HCT116 (cell line): ENCODE measurements at places on chromosomes 1 and 21.

- H3K4me3 ChIP-seq, result no peak overlapping the region
- H3K4me1 ChIP-seq, result peaks cover 52% of the 10 kb centered on the region
- DNase-seq, result no peak
- H3K36me3 ChIP-seq, result peaks cover 15% of the 10 kb centered on the region; the same call in 1 of the 2 replicates
- no peaks in the 10 kb centered on the region for H3K27me3 ChIP-seq
These were observed 25.4 kb downstream of the ECE1 start for GRCh38 chr1:21264898-21265297.

GRCh38 chr1:230308039-230308438 is 118.1 kb downstream of the PGBD5 start:
- no peak overlapping the region for H3K4me3 ChIP-seq
- peak; percentile 50 for DNase-seq
- no peak overlapping the region for H3K27ac ChIP-seq
- 0 out of 2 replicates have a peak, but pooled peaks cover 4% of the 10 kb centered on the region for H3K27me3 ChIP-seq
- no peaks in the 10 kb centered on the region for H3K36me3 ChIP-seq
- H3K4me1 ChIP-seq, result peaks cover 3% of the 10 kb centered on the region; the same call in 1 of the 2 replicates

- no peaks in the 10 kb centered on the region for H3K36me3 ChIP-seq
- H3K4me1 ChIP-seq, result peaks cover 16% of the 10 kb centered on the region
- DNase-seq, result no peak
- H3K27ac ChIP-seq, result no peak overlapping the region
- H3K27me3 ChIP-seq, result no peaks in the 10 kb centered on the region
- H3K4me3 ChIP-seq, result no peak overlapping the region
These were observed 1.4 kb upstream of the MIA3 start for GRCh38 chr1:222616525-222616924.

- DNase-seq, result no peak
- 0 out of 2 replicates have a peak, but pooled peaks cover 8% of the 10 kb centered on the region for H3K36me3 ChIP-seq
- H3K4me3 ChIP-seq, result no peak overlapping the region
- no peaks in the 10 kb centered on the region for H3K4me1 ChIP-seq
- H3K27me3 ChIP-seq, result no peaks in the 10 kb centered on the region
These were observed 76.7 kb upstream of the SCCPDH start for GRCh38 chr1:246647513-246647912.

DNA sequence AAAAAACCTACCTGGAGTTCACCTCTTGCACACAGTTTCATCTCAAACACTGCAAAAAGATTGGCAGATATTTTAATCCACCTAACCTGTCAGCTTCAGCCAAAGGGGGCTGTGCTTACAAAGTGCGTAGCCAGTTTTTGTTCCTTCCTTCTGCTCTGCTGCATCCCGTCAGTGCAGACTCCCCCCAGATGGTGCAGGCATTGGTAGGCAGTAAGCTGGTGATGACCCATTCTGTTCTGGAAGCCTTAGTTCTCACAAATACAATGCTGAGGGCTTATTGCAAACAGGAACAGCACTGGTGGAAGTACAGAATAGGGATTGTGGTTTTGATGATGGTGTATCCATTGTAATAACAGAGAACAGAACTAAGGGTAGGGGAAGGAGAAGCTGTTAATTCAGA is 239.5 kb downstream of the RYR2 start:
- no peak overlapping the region for H3K27ac ChIP-seq
- DNase-seq, result no peak
- no peak overlapping the region for H3K4me3 ChIP-seq
- no peaks in the 10 kb centered on the region for H3K4me1 ChIP-seq
- H3K36me3 ChIP-seq, result no peaks in the 10 kb centered on the region
- H3K27me3 ChIP-seq, result no peaks in the 10 kb centered on the region

- DNase-seq, result no peak
- no peak overlapping the region for H3K4me3 ChIP-seq
These were observed 22.0 kb downstream of the SLC44A5 start for GRCh38 chr1:75588779-75589475.

- no peaks in the 10 kb centered on the region for H3K36me3 ChIP-seq
- H3K4me1 ChIP-seq, result no peaks in the 10 kb centered on the region
- H3K27me3 ChIP-seq, result no peaks in the 10 kb centered on the region
- no peak overlapping the region for H3K27ac ChIP-seq
These were observed 8.7 kb downstream of the SMG7 start for GRCh38 chr1:183480971-183481441.

DNA sequence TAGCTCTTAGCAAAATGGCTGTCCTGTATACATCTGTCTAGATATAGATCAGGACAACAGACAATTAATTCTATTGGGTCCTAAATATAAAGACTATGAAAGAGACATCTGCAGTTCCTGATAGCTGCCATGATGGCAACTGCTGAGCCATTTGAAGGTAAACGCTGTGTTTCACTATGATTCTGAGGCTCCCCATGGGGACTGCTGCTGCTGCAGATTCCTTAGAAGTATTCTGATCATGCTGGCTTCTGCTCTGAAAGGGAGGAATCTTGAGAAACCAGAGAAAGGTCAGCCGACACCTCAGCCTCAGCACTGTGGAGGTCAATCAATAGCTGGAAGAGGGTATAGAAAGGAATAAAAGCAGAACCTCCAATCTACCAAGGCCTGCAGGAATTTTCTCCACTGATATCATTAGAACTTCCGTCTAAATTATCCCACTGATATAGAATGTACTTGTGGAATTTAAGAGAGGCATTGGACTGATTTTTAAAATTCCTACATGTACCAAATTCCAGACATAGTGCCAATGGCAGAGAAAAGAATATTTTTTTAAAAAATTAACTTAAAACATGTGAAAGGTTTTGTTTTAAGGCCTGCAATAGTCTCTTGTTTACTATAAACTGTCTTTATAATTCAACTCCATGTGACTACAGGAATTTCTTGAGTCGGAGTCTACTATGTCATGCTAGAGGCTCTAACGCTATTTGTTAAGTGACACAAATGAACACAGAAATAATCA is 53.2 kb downstream of the DDAH1 start:
- no peaks in the 10 kb centered on the region for H3K27me3 ChIP-seq
- no peaks in the 10 kb centered on the region for H3K36me3 ChIP-seq
- peaks cover 8% of the 10 kb centered on the region for H3K4me1 ChIP-seq
- no peak overlapping the region for H3K27ac ChIP-seq

- no peaks in the 10 kb centered on the region for H3K36me3 ChIP-seq
- no peak for DNase-seq
- no peak overlapping the region for H3K4me3 ChIP-seq
These were observed 25.2 kb upstream of the DUSP23 start for GRCh38 chr1:159755451-159756007.

DNA sequence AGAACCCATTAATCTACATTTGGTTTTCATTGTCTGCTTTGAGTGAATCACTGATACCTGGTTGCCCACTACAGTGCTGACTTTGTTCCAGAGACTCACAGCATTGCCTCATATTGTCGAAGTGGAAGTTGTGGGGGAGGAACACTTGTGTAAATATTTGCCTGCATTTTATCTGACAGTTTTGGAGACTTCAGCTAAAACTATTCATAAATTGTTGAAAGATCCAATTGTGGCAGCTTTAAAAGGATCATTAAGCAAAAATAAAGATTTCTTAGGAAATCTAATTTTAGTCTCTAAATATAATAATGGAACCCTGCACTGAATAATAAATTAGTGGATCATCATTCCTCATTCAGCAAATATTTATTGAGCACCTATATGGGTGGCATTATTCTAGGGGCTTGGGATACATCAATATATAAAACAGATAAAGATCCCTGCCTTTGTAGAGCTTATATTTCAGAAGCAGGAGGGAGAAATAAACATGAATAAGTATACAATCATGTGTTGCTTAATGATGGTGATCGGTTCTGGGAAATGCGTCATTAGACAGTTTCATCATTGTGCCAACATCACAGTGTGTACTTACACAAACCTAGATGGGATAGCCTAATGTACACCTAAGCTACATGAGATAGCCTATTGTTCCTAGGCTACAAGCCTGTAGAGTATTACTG is 73.5 kb downstream of the OSBPL9 start:
- H3K27me3 ChIP-seq, result no peaks in the 10 kb centered on the region
- DNase-seq, result no peak
- no peaks in the 10 kb centered on the region for H3K36me3 ChIP-seq

- no peak overlapping the region for H3K4me3 ChIP-seq
- no peak overlapping the region for H3K27ac ChIP-seq
- DNase-seq, result no peak
- peaks cover 15% of the 10 kb centered on the region for H3K4me1 ChIP-seq
- peaks cover 49% of the 10 kb centered on the region for H3K36me3 ChIP-seq
These were observed 23.9 kb upstream of the PTAFR start for GRCh38 chr1:28200234-28200873.

DNA sequence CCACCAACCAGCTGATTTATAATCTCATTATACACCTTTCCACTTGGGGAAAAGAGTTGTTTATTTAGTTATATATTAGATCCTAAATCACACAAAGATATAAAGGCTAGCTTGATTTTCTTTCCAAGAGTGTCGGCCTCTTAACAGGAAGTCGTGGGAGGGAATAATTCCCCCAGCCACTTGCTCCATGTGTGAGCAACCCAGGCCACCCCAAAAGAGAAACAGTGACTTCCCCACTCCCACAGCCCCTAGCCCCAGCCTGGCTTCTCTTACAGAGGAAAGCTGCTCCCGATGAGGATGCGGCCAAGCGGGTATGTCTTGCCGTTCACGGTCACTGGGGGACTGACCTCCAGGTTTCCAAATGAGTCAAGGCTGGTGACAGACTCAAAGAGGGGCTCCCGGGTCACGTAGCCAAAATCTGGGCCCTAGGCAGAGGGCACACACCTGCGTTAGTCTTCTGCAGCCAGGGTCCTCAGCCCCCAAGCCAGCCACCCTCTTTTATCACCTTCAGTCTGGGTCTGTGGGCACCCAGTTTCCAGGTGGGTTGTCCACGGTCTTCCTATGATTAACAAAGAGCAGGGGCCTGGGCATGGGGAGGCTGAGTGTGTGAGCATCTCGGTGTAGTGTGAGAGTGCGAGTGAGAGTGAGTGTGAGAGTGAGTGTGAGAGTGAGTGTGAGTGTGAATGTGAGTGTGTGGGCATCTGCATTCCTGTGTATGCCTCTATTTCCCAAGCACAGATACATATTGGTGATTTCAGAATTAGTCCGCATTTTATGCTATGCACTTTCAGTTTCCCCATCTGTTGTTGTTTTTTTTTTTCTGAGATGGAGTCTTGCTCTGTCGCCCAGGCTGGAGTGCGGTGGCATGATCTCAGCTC is 25.4 kb upstream of the SDHB start:
- no peaks in the 10 kb centered on the region for H3K4me1 ChIP-seq
- no peak for DNase-seq

DNA sequence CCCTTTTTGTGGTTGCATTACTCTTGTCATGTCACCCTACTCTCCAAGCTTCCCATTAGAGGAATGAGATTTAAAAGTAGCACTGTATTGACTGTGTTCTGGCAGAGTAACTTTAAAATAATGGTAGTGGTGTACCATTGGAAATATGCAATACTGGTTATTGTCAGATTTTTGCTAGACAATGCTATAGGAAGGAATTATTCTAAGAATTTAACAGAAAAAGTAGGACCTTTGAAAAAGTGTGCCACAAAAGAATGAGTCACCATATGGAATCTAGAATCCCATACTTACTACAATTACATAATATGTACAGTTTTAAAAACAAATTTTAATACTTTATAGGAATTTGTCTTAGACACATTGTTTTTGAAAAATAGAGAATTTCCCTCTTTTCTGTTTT is 13.8 kb downstream of the MIER1 start:
- no peaks in the 10 kb centered on the region for H3K27me3 ChIP-seq
- peaks cover 7% of the 10 kb centered on the region; the same call in 1 of the 2 replicates for H3K4me1 ChIP-seq
- no peak overlapping the region for H3K4me3 ChIP-seq
- DNase-seq, result no peak

GRCh38 chr1:45530632-45531135 is 9.0 kb upstream of the PRDX1 start:
- DNase-seq, result no peak
- H3K36me3 ChIP-seq, result no peaks in the 10 kb centered on the region
- H3K27ac ChIP-seq, result no peak overlapping the region
- H3K4me1 ChIP-seq, result no peaks in the 10 kb centered on the region

DNA sequence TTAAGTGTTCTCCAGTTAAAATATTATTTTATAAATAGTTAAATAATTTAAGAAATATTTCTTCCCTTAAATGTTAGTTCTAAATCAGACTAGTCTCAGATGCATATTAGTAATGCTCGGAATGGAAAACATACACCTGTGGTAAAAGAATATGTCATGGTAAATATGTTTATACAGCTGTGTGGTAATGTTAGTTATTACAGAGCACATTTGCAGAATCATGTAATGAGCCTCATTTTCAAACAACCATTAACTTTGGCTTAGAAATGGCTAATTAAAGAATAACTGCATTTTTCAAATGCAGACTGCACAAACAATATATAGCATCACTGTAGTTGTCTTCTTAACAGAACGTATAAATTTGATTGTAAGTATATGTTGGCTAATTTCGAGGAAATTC is 90.3 kb downstream of the DISP1 start:
- H3K4me1 ChIP-seq, result no peaks in the 10 kb centered on the region
- H3K27ac ChIP-seq, result no peak overlapping the region
- no peaks in the 10 kb centered on the region for H3K27me3 ChIP-seq
- H3K36me3 ChIP-seq, result no peaks in the 10 kb centered on the region

GRCh38 chr1:171754353-171754705 is 12.5 kb upstream of the VAMP4 start:
- H3K4me1 ChIP-seq, result no peaks in the 10 kb centered on the region
- H3K27me3 ChIP-seq, result no peaks in the 10 kb centered on the region
- DNase-seq, result no peak
- H3K36me3 ChIP-seq, result no peaks in the 10 kb centered on the region

- no peak overlapping the region for H3K27ac ChIP-seq
- DNase-seq, result no peak
- no peak overlapping the region for H3K4me3 ChIP-seq
- H3K27me3 ChIP-seq, result no peaks in the 10 kb centered on the region
- H3K36me3 ChIP-seq, result no peaks in the 10 kb centered on the region
These were observed 91.4 kb downstream of the OLFM3 start for GRCh38 chr1:101905283-101905835.

GRCh38 chr21:46425571-46425970 is 33.1 kb upstream of the DIP2A start:
- H3K4me3 ChIP-seq, result no peak overlapping the region
- no peak for DNase-seq
- no peaks in the 10 kb centered on the region for H3K27me3 ChIP-seq
- no peaks in the 10 kb centered on the region for H3K4me1 ChIP-seq
- H3K36me3 ChIP-seq, result peaks cover 2% of the 10 kb centered on the region; the same call in 1 of the 2 replicates

GRCh38 chr1:221972276-221973235 is 230.7 kb upstream of the DUSP10 start:
- H3K27me3 ChIP-seq, result no peaks in the 10 kb centered on the region
- no peak for DNase-seq
- no peak overlapping the region for H3K4me3 ChIP-seq
- H3K36me3 ChIP-seq, result no peaks in the 10 kb centered on the region
- H3K27ac ChIP-seq, result no peak overlapping the region
- no peaks in the 10 kb centered on the region for H3K4me1 ChIP-seq

GRCh38 chr1:17423781-17424245 is 15.7 kb downstream of the RCC2 start:
- no peaks in the 10 kb centered on the region for H3K27me3 ChIP-seq
- no peaks in the 10 kb centered on the region for H3K4me1 ChIP-seq
- H3K36me3 ChIP-seq, result peaks cover 63% of the 10 kb centered on the region
- no peak overlapping the region for H3K4me3 ChIP-seq
- no peak for DNase-seq
- no peak overlapping the region for H3K27ac ChIP-seq
